ENCODE measurements at places on chromosomes 5 and 9.

- DNase-seq, result peak; percentile 35
Measured at GRCh38 chr5:173055722-173055982, 500 bp upstream of the CREBRF start.

GRCh38 chr5:143016777-143017516 is 246.8 kb downstream of the ARHGAP26 start:
- DNase-seq, result peak; percentile 75

GRCh38 chr9:110191615-110192014 is 16.3 kb downstream of the C9orf152 start:
- no peak for DNase-seq

GRCh38 chr9:98280574-98280973 is 25.1 kb upstream of the TBC1D2 start:
- no peak for DNase-seq

DNA sequence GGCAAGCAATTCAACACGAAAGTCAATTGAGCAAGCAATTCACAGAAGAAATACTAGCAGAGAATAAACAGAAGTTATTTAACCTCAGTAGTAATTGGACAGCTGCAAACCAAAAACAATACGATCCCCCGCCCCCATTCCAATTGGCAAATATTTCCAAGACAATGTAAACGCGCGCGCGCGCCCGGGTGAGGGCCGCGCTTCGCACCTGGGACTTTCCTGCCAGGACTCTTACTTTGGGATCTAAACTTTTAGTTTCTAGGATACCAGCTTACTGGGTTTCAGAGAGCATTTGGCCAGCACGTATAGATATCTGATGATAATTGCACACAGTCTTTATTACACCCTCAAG is 8.6 kb downstream of the RUFY1 start:
- peak; percentile 48 for DNase-seq

DNA sequence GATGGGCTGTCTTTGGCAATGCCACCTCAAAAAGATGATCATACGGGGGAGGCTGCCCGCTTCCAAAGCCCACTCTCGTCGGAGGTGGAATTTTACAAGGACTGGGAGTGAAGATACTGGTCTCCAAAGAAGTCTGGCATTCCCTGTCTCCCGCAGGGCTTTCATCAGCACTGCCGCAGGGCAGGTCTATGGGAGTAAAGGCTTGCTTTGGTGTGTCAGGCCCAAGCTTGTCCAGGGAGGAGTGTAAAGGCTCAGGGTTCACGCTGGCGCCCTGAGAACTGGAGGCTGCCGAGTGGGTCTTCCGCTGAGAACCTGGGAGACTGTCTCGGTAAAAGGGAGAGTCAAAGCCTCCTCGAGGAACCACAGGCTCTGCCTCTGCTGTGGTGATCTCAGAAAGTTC is 27.0 kb downstream of the SPACA9 start:
- DNase-seq, result no peak

- DNase-seq, result no peak
Measured at GRCh38 chr5:38789134-38789533, 56.7 kb upstream of the OSMR start.

DNA sequence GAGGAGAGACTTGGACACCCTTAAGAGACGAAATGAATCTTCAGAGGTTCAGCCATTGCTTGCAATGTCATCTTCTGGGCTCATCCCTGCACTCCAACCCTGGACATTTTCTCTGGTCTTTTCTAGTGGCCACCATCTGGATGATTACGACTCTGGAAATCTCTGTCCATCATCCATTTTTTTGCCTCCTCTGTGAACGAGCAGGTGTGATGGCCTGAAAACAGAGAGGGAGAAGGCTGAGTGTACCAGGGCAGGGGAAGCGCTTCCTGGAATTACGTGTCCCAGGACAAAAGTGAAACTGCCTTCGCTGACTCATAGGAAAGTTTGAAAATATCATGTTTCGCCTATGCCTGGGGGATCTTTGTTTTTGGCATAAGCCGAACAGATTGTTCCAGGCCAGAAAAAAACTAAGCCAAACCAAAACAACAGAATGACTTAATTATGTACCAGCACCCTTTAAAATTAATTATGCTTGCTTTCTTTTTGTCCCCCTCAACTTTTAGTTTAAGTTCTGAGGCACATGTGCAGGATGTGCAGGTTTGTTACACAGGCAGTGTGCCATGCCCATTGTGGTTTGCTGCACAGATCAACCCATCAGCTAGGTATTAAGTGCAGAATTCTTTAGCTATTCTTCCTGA is 31.9 kb downstream of the ANKRD33B start:
- peak; percentile 71 for DNase-seq

- no peak for DNase-seq
Measured at GRCh38 chr9:126165755-126166154, 160.9 kb upstream of the MVB12B start.

DNA sequence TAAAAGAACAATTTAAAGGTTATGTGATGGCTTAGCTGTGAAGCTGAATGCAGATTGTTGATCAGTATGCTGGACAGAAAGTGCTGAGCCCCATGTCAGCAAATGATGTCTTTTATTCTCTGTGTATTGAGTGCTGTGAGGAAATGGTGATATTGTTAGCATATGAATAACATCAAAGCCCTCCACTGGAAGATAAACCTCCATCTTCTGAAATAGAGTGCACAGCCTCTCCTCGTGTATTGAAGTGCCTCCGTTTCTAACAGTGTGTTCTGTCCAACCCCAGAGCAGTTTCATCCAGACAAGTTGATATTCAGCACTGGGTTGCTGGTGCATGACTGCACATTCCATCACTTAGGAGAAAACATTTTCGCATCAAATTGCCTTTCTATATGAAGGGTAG is 242.9 kb downstream of the CSNK1G3 start:
- no peak for DNase-seq

GRCh38 chr9:94908011-94908563 is 181.6 kb downstream of the AOPEP start:
- no peak for DNase-seq

- no peak for DNase-seq
Measured at GRCh38 chr9:5563886-5564285, 53.6 kb downstream of the PDCD1LG2 start.

- no peak for DNase-seq
Measured at GRCh38 chr9:114456929-114457328, 48.3 kb downstream of the WHRN start.

GRCh38 chr5:141915881-141916336 is 7.8 kb upstream of the DELE1 start:
- DNase-seq, result no peak

DNA sequence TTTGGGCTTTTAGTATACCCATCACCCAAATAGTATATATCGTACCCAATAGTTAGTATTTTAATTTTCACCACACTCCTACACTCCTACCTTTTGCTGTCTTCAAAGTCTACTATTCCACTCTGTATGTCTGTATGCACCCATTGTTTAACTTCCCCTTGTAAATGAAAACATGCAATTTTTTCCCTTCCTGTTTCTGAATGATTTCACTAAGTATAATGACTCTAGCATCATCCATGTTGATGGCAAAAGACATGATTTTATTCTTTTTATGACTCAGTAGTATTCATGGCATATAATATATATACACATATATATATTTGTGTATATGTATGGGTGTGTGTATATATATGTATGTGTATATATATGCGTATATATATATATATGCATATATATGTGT is 63.1 kb upstream of the FAM174A start:
- DNase-seq, result no peak

DNA sequence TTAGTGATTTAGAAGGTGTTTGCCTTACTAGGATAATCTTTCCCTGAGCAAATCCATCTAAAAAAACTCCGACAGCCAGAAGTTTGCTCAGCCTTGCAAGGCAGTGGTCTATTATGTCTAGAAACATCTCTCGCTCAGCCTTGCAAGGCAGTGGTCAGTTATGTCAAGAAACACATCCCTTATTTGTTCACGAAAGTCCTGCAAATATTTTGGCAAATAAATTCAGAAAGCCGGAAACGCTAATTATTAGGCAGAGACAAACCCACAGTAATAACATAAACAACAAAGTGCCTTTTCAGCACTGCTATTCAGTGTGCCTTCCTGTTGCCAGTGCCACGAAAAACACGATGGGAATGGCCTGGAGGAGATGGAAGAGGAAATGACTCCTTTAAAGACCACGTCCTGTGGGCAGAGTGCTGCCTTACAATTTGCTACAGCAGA is 184.5 kb downstream of the GNAQ start:
- no peak for DNase-seq

- DNase-seq, result no peak
Measured at GRCh38 chr9:27800159-27800558, 226.9 kb upstream of the C9orf72 start.

- no peak for DNase-seq
Measured at GRCh38 chr9:95305770-95306492, 11.6 kb downstream of the FANCC start.

DNA sequence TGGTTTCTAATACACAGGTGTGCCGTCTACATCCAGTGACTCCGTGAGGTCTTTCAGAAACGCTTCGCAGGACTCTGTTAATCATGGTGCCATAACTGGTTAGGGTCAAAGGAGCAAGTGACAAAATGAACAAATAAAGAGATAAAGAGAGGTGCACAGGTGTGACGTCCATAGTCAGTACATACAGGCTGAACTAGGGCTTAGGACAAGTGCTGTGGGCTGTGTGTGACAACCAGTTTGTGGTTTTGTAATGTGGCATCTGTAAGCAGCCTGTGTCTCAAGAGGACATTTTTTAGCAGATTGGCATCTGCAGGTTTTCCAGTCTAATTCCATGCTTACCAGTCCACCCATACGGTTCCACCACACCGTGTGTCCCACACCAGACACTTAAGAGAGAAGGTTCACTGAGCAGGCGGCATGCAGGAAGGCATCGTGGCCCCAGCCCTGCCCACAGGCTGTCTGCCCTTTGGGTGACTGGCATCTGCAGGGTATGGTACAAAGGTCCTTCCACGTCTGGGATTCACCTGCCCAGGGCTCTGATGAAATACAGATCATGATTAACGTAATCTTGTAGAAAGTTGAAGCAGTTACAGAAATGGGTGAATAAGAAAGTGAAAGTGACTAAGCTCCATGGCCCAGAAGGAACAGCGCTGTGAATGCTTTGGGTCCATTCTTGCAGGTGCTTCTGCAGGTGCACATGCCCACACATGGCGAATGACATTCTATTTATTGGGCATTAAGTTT is 26.9 kb downstream of the SRD5A1 start:
- peak; percentile 24 for DNase-seq

GRCh38 chr5:165188556-165189175 is 1683.2 kb downstream of the MAT2B start:
- DNase-seq, result no peak

GRCh38 chr9:89721971-89722530 is 117.2 kb downstream of the GADD45G start:
- DNase-seq, result no peak

- DNase-seq, result no peak
Measured at GRCh38 chr5:135254183-135254582, 144.8 kb downstream of the MACROH2A1 start.

DNA sequence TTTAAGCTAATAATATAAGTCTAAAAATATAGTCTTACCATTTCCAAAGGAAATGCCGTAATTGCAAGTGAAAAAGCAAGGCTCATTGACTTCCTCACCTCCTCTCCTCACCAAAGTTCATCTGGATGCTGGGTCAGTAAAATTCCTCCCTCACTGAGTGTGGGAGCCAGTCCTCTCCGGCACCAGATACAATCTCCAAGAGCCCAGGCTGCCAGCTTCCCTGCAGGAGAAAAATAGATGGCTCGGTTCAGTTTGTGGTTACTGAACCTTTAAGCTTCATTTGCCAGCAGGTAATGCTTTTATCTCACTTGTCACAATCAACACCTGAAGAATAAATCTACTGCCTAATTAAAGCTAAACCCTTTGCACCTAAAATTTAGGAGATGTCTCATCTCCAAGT is 115.3 kb upstream of the VLDLR start:
- DNase-seq, result no peak

- no peak for DNase-seq
Measured at GRCh38 chr5:10505517-10506095, 58.3 kb upstream of the ANKRD33B start.

DNA sequence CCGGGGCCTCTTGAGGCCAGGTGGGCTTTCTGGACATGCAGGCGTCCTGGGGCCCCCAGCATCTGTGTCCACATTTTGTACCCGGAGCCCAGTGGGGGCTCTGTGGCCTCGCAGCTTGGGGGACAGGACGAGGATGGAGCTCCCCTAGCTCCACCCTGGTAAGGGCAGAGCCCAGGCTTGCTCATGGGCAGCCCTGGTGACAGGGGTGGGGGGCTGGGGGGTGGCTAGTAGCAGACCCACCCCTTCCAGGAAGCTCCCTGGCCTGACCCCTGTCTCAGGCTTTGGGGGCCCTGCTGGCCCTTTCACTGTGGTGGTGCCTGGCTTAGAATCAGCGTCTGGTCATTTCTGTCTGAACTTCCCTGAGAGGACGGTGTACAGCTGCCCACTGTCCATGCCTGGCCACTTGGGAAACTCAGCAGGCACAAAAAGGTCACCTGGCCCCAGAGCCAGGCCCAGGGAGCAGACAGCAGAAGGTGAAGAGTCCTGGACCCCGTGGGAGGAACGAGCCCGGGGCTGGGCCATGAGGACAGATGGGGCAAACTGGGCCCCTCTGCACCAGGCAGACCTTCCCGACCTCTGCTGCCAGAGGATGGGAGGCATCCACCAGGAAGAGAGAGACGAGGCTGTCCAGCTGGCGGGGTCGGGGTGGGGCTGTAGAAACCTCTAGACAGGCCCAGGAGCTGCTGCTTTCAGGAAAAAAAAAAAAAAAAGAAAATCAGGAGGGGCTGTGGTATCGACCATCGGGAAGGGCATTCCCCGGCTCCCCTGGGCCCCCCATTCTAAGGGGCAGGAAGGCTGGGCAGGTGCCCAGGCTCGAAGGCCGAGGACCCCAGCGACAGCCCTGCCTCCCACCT is 52.8 kb downstream of the EXD3 start:
- no peak for DNase-seq

DNA sequence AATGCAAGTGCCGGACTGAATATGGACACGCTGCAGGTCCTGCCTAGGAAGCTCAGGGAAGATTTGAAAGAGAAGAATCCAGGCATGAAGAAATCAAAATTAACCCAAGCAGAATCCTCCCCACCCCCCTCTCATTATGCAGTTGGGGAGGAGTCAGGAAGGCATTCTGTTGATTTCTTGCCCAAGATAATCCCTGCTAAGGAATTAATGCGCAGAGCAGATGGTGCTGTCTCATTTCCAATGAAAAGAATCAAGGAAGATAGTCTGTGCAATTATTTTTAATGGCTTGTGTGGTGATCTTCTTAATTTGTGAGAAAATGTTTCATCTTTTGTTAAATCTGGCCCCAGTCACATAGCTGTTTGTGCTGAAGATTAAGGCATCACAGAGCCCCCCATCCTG is 145.0 kb downstream of the ZNF462 start:
- DNase-seq, result no peak

GRCh38 chr5:32934529-32934928 is 223.4 kb downstream of the NPR3 start:
- no peak for DNase-seq

DNA sequence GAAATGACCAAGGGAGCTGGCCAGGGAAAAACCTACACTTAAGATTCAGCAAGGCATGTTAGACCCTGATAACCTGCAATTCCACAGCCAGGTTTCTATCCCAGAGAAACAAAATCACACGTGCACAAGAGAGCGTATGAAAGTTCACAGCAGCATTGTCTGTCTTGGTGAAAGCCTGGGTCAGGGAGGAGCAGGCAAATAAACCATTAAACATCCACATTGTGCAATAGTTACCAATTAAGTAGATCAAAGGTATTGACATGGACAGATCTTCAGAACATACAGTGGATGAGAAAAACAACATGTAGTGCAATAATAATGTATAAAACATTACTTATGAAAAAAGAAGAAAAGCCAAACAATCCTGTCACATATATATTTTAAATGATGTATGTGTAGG is 15.9 kb upstream of the GPX3 start:
- no peak for DNase-seq

All from activated CD4-positive, alpha-beta T cell treated with anti-CD3 and anti-CD28 coated beads for 36 hours (primary cell).